ENCODE measurements at places on chromosomes 6 and 20.

DNA sequence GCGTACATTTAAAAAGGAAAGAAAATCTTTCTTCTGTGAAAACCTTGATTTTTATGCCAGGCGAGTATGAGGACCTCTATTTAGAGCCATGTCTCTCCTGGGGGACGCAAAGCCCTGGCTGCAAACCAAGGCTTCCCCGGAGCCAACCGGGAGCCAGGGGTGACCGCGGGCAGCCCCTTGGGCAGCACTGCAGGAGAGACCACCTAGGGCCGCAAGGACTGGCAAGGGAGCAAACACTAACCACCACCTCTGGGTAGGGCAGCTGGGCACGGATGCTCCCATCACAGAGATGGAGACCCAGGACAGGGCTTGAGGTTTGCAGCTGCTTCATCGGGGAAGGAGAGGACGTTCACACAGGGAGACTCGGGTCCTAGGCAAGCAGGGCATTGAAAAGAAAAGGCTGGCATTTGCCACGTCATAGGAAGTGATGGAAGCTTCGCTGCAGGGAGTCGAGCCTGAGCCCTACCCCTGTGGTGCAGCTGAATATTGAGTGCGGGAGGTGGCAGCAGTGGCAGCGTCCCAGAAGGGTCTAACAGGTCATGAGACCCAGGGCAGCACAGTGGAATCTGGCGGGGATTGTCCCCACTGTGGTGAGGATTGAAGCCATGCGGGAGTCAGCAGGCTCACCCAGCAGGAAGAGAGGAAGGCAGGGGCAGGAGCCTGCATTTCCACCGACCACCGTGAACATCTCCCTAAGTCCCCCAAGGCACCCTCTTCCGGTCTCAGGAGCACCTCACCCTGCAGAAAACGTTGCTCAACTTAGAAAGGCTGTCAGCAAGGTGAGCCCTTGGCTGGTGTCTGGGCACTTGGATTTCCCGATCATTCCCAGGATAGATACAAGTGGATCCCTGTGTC lies 156.2 kb upstream of the CST7 start:
- DNase-seq: no peak

DNA sequence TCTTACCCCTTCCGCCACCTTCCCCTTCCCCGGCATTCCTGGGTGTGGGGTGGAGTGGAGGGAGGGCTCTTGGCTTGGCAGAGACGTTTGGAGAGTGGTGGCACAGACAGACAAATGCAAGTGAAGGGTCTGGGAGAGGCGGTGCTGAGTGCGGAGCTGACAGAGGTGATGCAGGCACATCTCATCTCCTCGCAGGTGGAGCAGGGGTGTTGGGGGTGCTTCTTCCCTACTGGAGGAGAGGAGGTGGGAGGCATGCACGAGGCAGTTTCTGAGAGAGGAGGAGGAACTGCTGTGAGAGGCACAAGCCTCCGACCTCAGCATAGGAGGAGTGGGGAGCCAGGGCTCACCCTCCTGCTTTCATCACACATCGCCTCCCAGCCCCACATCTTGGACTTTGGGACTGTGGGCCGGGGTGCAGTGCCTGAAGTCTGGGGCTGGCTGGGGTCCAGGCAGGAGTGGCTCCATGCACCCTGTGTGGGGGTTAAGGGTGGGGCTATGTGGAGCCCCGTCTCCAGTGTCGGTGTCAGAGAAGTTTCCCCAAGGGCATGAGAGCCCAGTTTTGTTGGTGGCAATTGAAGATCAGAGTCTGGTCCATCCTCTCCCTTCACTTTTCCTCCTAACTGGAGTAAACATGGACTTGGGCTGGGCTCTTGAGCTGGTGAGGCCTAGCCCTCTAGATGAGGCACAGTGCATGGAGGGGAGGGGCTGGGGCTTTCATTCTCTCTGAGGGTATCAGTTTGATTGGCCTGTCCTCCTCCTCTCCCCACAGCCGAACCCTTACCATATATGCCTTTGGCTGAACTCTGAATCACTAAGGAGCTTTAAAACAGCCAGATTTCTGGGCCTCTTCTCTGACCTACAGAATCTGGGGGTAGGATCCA lies 20.2 kb upstream of the SLC22A7 start:
- no peak for DNase-seq

DNA sequence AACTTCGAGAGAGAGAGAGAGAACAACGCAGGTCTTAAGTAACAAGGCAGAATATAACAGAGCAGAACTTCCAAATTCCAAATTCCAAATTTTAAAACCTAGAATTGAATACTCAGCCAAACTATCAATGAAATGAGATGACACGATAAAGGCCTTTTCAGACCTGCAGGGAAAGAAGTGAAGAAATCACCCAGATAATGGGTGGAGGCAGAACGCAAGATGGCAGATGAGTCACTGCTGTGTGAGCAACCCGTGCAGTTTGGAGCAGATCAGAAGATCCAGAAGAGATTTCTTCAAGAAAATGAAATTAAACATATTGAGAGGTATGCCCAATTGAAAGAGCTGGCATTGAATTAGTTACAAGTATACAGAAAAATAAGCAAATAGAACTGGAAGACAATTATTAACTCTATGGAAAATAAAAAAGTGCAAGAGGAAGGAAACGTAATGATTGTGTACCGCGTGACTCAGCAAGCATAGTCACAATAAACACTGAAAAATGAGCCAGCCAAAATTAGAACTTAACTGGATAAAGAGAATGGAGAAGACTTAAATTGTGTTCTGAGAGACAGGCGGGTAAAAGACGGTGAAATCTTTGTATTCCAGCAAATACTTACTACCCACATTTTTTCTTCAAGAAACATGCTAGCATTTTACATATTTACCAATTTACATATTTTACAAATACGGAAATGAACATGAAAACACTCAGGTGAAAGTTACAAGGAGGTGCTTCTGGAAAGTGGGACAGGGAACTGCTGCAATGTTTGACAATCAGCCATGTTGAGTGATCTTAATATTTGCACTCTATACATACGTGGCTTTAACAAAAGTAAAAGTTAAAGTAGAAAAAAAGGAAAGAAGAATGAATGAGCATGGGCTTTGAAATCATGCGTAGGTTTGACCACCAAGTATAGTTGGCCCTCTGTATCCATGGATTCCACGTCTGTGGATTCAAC lies 87.9 kb upstream of the CDYL start:
- no peak for DNase-seq

DNA sequence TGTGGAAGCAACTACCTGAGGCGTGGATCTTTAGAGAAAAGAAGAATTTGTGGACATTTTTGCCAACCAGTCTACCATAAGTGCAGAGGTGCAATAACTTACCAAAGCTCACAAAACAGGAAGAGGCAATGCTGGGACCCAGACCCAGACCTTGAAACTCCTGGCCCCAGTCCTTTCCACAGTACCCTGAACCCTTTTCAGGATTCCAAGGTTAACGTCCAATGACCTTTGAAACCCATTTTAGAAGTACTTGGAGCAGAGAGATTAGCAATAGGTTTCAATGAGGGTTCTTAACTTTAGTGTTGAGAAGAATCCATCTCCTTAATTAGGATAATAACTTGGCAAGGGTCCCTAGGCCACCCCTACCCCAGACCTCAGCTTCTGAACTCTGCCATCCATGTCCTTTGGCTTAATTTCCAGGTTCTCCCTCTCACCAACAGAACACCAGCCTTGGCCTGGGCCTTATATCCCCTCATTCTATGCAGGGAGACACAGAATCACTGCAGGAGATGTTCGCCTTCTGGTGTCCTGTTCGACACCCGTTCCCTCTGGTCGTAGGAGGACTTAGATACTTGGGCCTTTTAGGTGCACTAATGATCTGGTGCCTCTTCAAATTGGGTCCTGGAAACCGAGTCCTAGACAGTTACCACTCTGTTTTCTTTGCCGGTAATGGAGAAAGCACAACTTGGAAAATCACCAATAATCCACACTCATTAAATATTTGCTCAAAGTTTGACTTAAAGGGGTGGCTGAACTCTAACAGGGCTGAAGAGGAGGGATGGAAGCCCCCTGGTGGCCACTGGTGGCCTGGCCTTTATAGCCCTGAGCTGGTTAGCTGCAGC lies 40.6 kb downstream of the ISM1 start:
- DNase-seq: peak; percentile 51

DNA sequence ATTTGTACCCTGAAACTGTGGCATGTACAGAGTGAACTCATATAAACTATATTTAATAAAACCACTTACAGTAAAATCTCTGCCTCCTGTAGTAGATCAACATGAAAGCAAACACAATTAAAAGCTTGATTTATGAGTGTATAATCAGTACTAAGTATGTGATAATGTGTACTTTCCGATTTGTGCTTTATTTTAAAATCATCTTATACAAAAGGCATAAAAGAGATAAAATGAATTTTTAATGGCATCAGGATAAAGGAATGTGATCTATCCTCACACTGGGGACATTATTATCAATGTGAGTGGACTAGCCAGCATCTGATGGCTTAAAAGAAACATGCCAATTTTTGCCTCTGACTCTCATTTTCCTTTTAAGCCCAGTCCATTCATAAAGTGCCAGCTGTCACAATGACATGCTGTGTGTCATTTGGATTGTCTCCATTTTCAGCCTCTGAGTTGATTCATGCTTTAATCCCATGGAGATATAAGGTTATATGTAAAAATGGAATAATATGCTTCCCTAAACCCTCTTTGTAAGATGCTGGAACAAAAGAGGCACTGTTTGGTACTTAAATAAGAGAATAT lies 831.6 kb upstream of the EYS start:
- no peak for DNase-seq

DNA sequence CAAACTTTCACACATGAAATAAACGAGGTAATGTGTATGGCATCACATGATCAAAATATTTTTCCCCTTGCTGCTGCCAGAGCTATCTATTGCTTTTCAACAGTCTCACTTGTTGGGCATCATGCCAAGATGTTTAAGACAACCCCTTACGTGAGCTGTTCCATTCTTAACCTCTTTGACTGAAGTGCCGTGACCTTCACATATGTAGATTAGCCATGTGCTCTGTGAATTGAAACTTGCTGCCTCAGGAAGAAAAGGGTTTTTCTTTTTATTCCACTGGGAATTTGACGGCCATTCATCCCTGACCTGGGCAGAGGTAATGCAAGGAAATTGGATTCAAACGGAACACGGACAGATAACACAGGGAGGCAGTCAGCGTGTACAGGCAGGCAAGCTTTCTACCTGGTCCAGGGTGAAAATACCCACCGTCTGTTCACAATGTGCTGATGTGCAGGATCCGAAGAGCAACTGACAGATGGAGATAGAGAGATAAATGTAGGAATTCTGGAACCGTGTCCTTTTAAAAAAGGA lies 14.2 kb downstream of the ARID1B start:
- peak; percentile 86 for DNase-seq

Measured in SK-N-DZ (cell line).